ENCODE measurements at places on chromosomes 12 and 14.

DNA sequence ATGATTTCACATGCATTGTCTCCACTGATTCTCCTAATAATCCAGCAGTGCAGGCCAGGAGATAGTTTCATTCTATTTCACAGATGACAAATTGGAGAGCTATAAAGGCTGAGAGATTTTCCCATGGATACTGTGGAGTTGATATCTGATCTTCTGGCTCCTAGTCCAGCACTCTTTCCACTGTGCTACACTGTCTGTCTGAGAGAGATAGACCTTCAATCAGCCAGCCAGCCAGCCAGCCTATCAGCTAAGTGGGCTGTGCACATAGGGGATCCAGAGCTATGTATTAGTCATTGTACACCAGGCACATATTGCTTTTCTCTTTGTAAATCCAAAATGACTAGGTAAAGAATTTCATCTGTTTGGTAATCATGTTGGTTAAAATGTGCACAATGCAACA is 91.8 kb upstream of the ATP2B1 start:
- peak; percentile 73 for DNase-seq

GRCh38 chr14:97367278-97367677 is 570.1 kb downstream of the VRK1 start:
- no peak for DNase-seq

GRCh38 chr14:63478010-63478409 is 65.2 kb downstream of the PPP2R5E start:
- no peak for DNase-seq

DNA sequence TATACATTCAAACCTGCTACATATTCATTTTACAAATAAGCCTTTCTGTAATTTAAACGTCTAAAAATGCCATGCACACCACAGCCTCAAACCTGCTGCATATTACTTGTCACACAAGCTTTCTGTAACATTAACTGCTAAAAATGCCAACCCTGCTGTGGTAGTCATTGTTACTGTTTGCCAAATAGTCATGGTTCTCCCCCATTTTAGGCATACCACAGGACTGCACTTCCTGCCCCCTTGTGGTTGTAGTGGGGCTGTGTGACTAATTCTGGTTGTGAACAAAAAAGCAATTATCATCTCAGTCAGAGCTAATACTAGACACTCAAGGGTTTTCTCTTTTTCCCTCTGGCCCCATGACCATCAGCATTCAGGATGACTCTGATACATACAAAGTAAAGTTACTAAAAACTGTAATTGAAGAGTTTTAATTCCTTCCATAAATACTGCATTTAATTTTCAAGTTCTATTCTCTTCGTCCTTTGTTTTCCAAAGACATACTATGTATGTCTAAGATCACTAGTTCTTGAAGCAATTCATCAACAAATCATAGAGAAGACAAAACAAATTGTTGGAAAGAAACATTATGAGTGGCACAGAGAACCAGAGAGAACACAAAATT is 5.7 kb upstream of the SLC35F4 start:
- peak; percentile 26 for DNase-seq

- no peak for DNase-seq
Measured at GRCh38 chr12:97754306-97754705, 291.7 kb downstream of the RMST start.

- peak; percentile 26 for DNase-seq
Measured at GRCh38 chr14:23299211-23299957, 3.3 kb downstream of the PPP1R3E start.

- DNase-seq: no peak
Measured at GRCh38 chr12:96258104-96258961, 64.2 kb downstream of the ELK3 start.

DNA sequence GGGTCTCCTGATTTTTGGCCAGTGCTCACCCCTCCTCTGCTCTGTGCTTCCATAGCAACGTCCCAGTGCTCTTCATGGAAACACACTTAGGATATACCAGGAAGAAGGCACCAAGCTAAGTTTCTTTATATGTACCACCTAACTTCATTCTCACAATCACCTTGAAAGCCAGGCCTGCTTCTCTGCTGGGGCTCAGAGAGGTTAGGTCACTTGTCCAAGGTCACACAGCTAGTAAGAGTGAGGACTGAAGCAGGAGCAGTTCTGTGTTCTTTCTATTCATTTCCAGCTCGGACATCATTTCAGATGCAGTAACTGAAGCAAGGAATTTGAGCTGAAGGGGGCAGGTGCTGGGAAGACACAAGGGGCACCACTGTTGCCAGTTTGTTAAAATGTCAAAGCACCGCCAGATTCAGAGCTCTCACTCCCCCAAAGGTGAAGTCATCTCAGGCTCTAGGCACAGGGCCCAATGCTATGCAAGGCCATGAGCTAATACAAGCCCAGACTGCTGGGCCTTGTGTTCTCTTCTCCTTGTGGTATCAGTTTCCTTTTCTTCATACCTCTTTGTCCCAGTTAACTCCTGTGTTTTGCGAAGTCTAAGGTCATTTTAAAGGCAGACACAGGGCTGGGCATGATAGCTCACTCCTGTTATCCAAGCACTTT is 19.7 kb upstream of the YY1 start:
- no peak for DNase-seq

DNA sequence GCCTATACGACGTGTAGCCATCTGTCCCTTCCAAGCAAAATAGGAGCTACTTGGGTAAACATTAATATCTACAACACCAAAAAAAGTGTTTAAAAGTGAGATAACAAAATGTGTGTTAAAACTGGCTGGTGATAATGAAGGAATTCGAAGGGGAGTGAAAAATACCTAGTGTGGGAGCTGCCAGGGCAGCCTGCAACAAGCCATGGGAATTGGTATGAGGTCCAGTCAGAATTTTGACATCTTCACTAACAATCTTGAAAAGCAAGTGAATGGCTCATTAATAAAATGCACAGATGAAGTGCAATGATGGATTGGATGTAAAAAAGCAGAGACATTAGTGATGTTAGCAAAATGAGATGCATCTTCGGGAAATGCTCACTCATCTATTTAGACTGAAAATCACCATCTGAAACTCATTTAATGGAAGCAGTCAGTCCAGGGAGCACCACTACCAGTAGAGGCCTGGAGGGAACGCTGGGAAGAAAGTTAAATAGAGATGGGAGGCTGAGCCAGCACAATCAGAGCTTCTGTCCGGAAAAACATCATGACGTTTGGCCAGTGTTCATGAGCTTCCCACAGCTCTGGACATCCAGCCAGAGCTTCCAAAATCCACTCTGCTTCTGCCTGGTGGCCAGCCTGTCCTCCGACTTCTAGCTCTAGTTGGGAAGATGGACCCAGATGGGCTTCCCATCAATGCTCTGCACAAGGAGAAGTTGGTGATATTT is 405.0 kb upstream of the TMTC1 start:
- DNase-seq: no peak

GRCh38 chr12:108850854-108851573 is 6.4 kb downstream of the SSH1 start:
- DNase-seq: peak; percentile 61

DNA sequence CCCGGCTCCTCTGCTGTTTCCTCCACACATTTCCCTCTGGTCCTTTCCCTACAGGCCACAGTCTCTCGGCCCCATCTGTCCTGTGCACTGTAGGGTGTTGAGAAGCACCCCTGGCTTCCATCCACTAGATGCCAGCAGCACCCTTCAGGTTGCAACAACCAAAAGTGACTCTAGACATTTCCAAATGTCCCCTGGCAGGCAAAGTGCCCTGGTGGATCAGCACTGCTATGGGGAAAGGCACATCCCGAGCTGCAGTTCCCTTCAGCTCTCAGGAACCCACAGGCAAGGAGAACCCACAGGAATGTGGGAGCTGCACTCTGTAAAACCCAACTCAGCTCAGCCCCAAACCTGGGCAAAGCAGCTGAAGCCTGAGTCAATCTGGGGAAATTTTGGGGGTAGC is 77.0 kb downstream of the RBM19 start:
- no peak for DNase-seq

GRCh38 chr12:94707892-94708291 is 57.5 kb upstream of the TMCC3 start:
- no peak for DNase-seq

DNA sequence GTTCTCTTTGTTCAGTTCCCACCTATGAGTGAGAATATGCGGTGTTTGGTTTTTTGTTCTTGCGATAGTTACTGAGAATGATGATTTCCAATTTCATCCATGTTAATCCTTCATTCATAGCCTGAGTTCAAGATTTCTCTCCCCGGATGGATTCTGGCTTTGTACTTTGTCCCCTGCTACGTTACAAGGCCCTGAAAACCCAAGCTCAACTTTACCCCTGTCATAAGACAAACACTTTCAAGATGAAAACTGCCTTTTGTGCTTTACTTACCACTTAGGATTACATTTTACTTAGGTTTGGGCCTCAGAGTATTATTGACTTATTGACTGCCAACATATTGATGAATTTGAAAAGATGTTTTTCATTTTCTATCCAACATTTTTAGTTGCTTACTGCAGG is 36.3 kb downstream of the FOXA1 start:
- no peak for DNase-seq

DNA sequence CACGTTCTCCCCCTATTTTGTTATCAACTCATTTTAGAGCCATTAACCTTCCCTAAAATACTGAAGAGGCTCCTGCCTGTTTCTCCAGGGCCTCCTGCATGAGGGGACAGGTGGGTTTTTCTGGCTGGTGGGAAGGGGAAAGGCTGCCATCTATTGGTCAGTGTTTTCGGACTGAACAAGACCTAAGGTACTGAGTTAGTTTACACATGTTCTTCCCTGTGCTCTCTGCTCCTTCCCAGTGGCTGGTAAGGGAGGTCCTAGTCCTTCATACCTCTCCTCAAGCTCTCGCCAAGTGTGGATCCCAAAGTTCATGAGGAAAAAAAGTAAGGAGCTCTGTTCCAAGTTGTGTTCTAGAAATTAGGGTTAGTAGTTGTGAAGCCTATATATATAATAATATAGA is 357.5 kb downstream of the FSCB start:
- no peak for DNase-seq

GRCh38 chr12:98741196-98741555 is 96.1 kb downstream of the APAF1 start:
- no peak for DNase-seq

DNA sequence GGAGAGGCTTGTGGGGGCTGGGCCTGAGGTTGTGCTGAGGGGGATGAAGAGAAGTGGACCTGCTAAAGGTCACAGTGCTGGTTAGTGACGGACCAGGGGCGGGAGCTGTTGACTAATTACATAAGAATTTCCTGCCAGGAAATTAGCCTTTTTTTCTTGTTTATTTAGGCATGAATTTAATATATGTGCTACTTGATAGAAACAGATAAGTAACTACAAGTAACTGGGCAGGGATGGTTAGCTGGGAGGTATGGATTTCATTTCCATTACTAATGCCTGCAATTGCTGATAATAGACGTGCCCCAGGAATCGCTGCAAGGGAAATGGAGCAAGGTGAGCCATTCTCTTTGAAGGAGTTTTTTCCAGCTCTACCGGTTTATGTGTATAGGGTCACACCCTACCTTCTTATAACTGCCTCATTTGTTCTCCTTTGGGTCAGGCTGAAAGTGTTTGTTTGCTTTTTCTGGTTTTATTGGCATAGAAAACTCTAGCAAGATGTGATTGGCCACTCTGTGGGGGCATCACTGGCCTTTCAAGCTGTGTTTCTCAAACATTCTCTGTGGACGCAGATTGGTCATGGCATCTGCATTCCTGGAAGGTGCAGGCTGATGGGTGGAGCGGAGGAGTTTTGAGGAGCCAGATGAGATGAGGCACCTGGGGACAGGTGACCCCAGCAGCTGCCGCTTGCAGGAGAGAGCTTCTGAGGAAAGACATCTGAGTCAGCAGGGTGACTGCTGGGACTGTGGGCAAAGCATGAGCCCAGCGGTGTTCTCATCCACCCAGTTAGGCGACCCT is 19.0 kb upstream of the GPRC5A start:
- no peak for DNase-seq

DNA sequence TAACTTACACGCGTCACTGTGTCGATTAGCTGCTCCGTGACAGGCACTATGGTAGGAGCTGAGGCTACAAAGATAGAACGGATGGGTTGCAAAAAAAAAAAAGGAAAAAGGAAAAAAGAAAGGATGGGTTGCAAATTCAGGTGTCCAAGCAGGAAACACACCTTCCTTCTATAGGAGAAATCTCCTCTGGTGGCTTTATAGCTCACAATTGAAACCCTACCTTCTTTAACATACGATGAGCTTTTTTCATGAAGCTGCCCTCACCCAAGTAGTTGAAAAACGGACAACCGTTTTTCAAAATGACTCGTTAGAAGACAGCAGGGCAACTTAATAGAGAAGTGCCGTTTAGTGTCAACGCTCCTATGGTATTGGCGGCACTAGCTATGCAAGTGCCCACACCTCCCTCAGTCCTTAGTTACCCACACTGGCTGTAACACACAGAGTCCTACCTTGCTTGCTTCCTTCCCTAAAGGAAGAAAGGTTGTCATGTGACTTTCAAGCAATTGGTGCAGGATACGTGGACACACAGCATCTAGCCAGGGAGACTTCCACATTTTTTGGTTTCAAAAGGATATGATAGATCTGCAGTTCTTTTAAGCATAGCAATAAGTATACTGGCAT is 682 bp upstream of the TRIP11 start:
- no peak for DNase-seq

DNA sequence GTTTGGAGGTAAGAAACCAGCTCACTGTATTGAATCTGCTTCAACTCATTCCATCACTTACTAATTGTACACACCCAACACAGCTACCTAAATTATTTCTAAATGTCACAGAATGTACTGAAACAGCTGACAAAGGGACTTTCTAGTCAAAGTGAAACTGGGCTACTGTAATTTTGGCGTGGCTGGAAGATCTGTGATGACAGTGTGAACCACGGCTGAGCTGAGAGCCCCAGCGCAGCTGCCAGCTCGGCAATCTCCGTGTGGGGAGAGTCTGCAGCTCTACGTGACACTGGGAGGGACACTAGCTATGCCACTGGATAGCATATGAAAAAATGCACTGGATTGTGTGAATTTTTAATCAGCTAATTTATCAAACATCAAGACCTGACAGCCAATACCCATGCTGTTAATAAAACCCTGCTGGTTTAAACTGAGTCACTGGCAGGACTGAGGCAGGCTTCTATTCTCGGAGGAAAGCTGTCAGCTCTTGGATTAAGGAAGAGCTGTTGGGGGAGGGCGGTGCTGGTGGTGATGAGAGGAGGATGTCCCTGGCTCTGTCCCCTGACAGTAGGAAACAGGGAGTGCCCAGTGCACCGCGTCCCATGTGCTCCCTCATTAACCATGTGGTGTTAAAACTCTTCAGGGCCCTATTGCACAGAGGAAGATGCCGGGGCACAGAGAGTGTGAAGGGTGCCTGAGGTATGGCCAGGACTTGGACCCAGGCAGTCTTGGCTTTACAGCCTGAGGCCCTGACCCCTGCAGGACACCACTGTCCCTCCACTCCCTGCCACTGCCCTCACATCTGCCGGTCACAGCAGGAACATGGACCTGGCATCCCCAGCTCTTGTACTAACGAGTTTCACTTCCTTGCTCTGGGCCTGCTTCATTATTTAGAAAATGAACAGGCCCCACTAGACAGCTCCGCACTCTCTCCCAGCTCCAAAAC is 13.3 kb downstream of the SLC15A4 start:
- DNase-seq: no peak

All from K562 (cell line).